ENCODE measurements at places on chromosomes 2 and 18. TPM values are rescaled to one million over a fixed set of nuclear protein-coding genes. Genes with fewer than 3 reads are reported as not detected.

DNA sequence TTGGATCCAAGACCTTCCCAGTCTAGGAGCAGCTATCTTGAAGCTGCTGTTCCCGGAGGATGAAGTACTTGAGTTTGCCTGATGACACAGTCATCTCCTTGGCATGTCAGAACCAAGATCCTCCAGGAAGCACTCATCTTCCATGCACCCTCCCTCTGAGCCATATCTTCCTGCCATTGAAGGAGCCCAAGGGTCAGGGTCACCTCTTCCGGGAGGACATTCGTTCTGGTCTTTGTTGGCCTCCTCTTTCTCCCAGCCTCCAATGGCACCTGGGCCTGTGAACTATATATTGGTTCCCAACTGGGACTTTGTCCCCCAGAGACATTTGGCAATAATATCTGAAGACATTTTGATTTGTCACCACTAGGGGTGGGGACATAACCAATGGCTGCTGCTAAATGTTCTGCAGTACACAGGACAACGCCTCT lies 4.2 kb upstream of the MYO7B start:
- DNase-seq = no peak
- H3K4me1 ChIP-seq = no peaks in the 10 kb centered on the region
- H3K27ac ChIP-seq = no peak overlapping the region
- no peak overlapping the region for H3K4me3 ChIP-seq

Gene MC5R
- 0.54 TPM for total RNA-seq

- peaks cover 52% of the 10 kb centered on the region for H3K36me3 ChIP-seq
- no peak overlapping the region for H3K27ac ChIP-seq
- DNase-seq = no peak
- H3K27me3 ChIP-seq = no peaks in the 10 kb centered on the region
Measured at GRCh38 chr2:135913727-135914365, 37.6 kb upstream of the MCM6 start.

Gene CFAP210
- total RNA-seq = 0.70 TPM

DNA sequence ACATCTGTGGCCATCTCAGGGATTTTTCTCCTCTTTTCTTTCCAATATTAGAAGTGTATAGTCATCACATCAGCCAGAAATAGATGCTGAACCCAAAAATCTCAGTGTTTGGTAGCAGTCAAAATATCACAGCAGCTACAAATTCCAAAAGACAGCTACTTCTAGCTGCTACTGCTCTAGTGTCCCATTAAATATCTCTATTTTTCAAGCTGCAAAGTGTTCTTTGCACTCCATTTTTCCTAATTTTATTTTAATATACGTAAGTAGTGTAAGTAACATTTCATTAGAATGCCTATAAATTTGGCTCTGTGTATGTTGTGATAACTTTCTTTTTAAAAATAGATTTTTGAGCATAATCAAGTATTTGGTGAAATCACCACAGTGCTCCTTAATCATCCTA lies 967.3 kb downstream of the BCL11A start:
- no peaks in the 10 kb centered on the region for H3K27me3 ChIP-seq
- no peaks in the 10 kb centered on the region for H3K36me3 ChIP-seq

- no peaks in the 10 kb centered on the region for H3K4me1 ChIP-seq
- no peaks in the 10 kb centered on the region for H3K36me3 ChIP-seq
- no peak overlapping the region for H3K27ac ChIP-seq
- no peak overlapping the region for H3K4me3 ChIP-seq
- DNase-seq = no peak
- H3K27me3 ChIP-seq = no peaks in the 10 kb centered on the region
Measured at GRCh38 chr2:192053921-192054320, 140.8 kb downstream of the TMEFF2 start.

DNA sequence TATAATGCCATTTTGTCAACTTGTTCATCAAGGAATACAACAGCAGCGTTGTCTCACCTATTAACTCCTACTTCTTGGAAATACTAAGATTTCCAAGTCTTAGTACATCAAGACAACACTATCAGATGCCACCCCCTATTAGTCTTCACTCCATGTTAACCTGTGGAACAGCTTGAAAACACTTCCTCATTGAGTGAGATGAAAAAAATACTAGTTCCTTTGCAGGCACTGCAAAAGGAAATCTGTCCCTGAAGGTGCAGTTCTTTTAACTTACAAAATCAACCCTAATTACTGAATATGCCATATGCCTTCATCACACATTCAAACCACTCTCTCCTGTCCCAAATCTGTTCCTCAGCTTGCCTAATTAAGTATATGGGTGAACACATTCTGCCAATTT lies 4.0 kb downstream of the CWC22 start:
- H3K27me3 ChIP-seq = no peaks in the 10 kb centered on the region
- H3K27ac ChIP-seq = no peak overlapping the region
- H3K4me3 ChIP-seq = no peak overlapping the region

DNA sequence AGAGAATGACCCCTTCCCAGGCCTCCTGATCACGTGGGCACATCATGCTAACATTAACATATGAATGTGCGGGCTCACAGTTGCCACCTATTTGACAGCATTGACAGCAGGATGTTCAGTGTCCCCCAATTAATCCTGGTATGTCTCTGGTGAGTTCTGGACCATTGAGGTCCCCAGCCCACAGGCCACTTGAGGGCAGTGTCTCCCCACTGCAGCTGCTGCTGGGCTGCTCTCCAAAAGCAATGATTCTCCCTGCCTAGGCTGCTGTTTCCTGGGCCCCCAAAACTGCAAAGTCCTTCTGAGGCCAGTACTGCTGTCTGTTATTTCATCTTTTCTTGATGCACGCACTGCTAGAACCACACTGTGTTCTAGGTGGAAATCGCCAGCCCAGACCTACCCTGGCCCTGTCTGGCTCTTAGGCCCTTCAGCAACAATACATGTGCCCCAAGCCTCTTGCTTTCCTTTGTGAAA lies 52.7 kb upstream of the MAPK4 start:
- H3K36me3 ChIP-seq = no peaks in the 10 kb centered on the region
- no peaks in the 10 kb centered on the region for H3K4me1 ChIP-seq
- DNase-seq = peak; percentile 90
- H3K27me3 ChIP-seq = no peaks in the 10 kb centered on the region

DNA sequence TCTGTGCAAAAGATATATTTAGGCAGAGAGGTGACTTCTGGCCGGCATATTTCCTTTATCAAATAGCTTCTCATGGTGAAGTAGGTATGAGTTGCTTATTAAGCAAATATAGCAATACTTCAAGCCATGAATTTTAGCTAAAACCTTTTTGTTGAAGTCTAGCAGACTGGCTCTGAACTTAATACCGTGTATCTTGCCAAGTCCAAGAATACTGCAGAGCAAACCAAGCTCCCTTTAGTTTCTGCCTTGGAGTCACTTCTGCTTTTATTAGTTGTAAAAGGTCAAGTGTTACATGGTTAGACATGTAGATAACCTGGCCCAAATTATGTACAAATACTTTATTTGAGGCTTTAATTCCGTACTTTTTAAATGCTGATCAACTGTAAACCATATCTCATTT lies 627.6 kb upstream of the PKDCC start:
- H3K4me3 ChIP-seq = no peak overlapping the region
- no peaks in the 10 kb centered on the region for H3K4me1 ChIP-seq
- H3K27ac ChIP-seq = no peak overlapping the region
